ENCODE measurements at places on chromosomes 2 and 18.

GRCh38 chr18:37481072-37481471 lies 84.5 kb downstream of the CELF4 start:
- DNase-seq: no peak

GRCh38 chr2:9951272-9951521 lies 296 bp upstream of the GRHL1 start:
- no peak for DNase-seq

DNA sequence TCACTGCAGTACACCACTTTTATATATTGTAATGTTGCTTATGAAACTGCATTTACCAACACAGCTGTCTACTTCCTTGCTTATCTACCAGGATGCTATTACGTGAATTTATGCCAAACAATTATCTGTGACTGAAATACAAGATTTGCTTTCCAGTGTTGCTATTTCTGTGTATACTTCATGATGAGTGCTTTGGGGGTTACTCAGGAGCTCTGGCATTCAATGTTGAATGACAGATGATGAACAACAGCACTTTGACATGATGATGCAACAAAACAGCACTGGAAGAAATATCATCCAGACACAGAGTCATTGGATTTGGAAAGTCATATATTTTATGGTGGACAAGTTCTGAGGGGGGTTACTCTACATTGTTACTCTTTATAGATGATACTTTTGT lies 125.8 kb downstream of the NETO1 start:
- no peak for DNase-seq

DNA sequence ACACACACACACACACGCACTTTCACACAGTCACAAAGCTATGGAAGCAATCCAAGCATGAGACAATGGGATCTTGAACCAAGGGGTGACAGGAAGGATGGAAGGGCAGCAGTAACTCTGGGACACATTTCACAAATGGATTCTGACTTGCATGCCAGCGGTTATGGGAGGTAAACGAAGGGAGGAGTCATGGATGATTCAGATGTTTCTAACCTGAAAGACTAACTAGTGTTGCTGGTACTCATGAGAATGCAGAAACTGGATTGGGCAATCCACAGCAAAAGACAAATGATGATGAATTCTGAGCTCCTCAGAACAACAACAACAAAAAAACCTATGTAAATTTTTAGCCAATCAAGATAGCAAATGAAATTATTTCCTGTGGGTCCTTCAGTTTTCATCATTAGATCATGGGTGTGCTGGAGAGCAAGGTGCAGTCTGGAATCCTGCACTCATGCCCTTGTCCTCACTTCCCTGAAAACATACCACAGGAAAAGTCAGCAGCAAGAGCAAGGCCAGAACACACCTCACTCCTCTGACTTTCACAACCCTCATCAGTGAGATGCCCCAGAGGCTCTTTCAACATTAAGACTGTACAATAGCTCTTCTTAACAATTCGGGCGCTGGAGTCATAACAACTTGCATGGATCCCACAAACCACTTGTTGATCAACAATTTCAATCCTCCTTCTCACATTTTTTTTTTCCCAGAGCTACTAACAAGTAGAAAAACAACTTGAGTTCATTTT lies 32.6 kb downstream of the ABCA12 start:
- DNase-seq: no peak

GRCh38 chr2:2904721-2905350 lies 472.8 kb downstream of the EIPR1 start:
- DNase-seq: no peak

All from stimulated activated CD4-positive, alpha-beta T cell treated with anti-CD3 and anti-CD28 coated beads, Interleukin-15, amount 100 ng/mL, for 48 hours (primary cell).